CD4-positive, alpha-beta T cell treated with Interleukin-6 at 100 ng/mL for 8 hours (primary cell): ENCODE measurements at places on chromosomes 5 and 9.

DNA sequence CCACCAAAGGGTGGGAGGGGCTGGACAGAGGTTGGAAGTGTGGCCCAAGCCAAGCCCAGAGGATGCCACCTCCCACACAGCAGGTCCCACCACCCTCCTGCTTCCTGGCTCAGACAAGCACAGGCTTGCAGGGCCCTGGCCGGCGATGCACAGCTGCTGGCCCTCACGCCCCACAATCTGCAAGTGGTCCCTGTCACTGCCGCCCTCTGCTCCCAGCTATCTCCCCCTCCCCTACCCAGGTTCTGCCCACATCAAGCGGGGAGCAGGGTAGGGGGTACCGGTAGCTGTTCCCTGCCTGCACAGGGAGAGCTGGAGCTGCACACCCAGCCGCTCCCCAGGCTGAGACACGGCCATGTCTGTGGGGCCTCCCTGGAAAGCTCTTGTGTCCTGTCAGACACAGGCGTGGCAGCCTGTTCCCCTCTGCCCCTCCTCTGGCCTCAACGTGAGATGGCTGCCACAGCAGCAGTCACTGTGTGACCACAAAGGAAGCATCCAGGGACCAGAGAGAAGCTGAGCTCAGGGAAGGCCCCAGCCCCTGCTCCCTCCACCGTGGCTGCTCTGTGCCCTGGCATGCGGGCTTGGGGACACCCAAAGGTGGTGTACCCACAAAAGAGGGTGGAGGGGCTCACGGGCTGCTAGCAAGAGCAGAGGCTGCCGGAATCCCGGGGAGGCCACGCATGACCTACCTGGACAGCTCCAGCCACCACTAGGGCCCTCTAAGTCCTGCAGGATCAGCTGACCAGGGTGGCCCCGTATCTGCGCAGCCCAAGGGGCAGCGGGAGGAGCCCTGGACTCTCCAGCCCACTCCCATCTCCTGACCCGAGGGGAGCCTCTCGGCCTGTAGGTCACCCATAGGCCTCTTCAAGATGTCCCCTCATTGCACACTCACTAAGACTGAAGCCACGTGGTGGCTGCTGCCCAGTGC lies 10.9 kb upstream of the ZDHHC11 start:
- DNase-seq = no peak

DNA sequence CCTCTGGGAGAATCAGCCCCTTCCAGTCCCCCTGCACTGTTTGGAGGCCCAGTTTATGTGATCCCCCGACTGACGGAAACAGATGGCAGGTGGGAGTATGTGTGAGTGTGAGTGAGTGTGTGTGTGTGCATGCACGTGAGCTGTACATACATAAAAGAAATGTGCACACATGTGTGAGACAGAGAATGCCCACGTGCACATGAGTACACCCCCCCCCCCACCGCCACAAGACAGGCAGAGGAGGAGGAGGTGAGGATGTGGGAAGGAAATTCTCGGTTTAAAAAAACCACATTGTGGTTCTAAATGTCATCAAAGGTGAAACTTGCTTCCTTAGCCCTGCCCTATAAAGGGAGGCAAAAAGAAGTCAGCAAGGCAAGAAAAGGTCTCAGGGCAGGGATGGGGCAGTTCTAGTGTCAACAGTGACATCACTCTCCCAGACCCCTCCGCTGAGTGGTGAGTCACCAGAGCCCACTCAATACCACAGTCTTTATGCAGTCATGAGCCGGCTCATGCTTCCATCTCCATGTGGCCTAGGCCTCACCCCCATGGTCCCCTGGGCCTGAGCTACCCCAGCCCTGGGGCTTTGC lies 79.2 kb upstream of the HSPA9 start:
- peak; percentile 71 for DNase-seq

DNA sequence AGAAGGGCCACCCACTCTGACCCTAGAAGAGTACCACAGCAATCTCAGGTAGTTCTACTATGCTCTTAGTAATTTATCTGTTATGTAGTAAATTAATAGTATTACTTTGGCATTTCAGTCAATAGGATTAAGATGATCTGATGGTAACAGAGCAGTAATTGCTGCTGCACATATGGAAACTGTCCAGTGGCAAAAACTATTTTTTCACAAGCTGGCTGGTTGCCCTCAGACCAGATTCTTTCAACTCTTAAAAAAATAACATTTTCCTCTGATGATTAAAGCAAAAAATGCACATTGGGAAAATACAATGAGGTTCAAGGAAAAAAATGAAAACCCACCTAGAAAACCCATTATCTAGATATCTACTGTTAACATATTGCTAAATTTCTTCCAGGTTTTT lies 19.7 kb downstream of the GLRA1 start:
- DNase-seq = no peak

DNA sequence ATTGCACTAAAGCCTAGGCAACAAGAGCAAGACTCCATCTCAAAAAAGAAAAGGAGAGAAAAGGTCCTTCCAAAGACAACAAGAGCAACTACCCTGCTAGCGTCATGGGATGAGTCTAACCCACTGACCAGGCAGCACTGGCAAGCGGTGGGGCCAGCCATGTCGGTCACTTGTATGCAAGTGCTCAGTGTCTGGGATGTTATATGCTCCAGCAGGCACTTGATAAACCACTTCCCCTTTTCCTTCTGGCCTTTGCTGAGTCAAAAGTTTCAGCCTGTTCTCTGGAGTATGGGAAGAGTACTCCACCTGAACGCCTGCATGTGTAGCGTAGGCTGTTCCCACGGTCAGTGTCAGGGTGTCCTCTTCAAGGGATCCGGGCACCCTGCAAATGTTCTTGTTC lies 9.2 kb upstream of the MXD3 start:
- no peak for DNase-seq

- peak; percentile 42 for DNase-seq
These were observed 18.7 kb upstream of the NRARP start for GRCh38 chr9:137320555-137321384.

DNA sequence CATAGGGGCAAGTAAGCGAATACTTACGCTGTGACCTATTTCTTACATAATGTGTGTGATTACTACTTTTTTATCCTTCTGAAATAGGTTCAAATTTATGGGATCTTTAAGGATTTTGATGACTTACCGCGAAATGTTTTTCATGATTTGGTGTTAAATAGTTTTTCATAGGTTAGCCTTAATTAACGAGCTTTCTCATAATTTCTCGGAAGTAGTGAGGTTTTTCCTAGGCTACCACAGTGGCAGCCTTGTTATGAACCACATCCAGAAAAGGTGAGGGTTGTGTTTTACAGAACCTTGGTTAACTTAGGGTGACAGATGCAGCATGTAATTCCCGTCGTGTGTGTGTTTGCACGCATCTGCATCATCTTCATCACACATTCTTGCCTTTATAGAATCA lies 1.3 kb downstream of the SH3GL2 start:
- DNase-seq = no peak

GRCh38 chr5:61344187-61344944 lies 12.3 kb downstream of the ZSWIM6 start:
- no peak for DNase-seq
